ENCODE measurements at places on chromosomes 4 and X.

- no peak for DNase-seq
Measured at GRCh38 chr4:65416891-65417290, 253.4 kb downstream of the EPHA5 start.

DNA sequence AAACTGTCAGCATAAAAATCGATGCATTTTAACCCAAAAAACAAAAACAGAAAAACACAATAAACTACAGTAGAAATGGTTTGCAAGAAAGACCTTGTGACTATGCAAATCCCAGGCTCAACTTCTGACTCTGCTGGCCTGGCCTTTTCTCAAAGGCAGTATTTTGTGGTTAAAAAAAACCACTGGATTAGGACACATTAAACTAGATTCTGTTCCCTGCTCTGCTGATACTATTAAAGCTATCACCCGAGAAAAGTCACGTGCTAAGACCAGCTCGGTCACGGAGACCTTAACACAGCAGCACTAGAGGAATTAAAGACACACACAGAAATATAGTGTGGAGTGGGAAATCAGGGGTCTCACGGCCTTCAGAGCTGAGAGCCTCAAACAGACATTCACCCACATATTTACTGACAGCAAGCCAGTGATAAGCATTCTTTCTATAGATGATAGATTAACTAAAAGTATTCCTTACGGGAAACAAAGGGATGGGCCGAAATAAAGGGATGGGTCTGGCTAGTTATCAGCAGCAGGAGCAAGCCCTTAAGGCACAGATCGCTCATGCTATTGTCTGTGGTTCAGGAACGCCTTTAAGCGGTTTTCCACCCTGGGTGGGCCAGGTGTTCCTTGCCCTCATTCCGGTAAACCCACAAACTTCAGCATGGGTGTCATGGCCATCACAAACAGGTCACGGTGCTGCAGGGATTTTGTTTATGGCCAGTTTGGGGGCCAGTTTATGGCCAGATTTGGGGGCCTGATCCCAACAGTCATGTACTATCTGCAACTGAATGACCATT is 16.1 kb downstream of the CBR4 start:
- DNase-seq: no peak

- no peak for DNase-seq
Measured at GRCh38 chrX:19611636-19612376, 96.5 kb upstream of the MAP3K15 start.

GRCh38 chrX:71128915-71129765 is 10.7 kb downstream of the MED12 start:
- peak; percentile 57 for DNase-seq

DNA sequence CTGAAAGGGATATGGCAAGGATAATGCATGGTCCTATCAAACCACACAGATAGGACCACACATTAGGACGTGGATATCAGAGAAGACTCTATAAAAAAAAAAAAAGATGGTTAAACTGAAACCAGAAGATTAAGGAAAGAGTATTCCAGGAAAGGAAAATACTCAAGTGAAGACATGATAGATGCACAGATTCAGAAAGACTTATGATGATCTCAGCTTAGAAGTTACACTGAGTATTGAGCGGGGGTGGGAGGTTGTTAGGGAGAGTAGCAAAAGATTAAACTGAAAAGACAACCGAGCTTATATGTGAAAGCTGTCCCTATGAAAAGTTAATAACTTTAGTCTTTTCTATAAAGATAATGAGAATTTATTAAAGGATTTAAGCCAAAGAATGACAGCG is 211.0 kb upstream of the EMCN start:
- DNase-seq: no peak

GRCh38 chr4:26141911-26142638 is 178.7 kb upstream of the RBPJ start:
- no peak for DNase-seq

- DNase-seq: no peak
Measured at GRCh38 chrX:115459883-115460880, 100.8 kb upstream of the PLS3 start.

- no peak for DNase-seq
Measured at GRCh38 chrX:150240643-150240970, 122.5 kb upstream of the MAMLD1 start.

DNA sequence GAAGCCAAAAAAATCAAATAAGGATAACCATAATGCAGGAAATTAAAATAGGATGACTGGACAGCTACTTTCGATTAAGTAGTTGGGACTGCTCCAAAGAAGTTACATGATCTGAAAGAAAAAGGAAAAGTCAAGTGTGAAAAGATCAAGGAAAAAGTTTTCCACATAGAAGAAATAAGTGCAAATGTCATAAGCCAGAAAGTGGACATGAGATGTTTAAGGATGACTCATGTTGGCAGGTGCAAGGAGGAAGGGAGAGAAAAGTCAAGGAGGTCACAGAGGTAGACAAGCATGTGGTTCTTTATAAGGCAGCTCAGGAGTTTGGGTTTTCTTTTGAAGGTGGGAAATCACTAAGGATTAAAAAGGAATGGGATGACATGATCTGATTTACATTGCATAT is 89.8 kb upstream of the GPRIN3 start:
- DNase-seq: no peak

- no peak for DNase-seq
Measured at GRCh38 chr4:183571350-183571941, 66.6 kb downstream of the ING2 start.

- no peak for DNase-seq
Measured at GRCh38 chr4:71460371-71460770, 121.6 kb downstream of the SLC4A4 start.

- DNase-seq: no peak
Measured at GRCh38 chr4:15771216-15772058, 6.7 kb upstream of the CD38 start.

DNA sequence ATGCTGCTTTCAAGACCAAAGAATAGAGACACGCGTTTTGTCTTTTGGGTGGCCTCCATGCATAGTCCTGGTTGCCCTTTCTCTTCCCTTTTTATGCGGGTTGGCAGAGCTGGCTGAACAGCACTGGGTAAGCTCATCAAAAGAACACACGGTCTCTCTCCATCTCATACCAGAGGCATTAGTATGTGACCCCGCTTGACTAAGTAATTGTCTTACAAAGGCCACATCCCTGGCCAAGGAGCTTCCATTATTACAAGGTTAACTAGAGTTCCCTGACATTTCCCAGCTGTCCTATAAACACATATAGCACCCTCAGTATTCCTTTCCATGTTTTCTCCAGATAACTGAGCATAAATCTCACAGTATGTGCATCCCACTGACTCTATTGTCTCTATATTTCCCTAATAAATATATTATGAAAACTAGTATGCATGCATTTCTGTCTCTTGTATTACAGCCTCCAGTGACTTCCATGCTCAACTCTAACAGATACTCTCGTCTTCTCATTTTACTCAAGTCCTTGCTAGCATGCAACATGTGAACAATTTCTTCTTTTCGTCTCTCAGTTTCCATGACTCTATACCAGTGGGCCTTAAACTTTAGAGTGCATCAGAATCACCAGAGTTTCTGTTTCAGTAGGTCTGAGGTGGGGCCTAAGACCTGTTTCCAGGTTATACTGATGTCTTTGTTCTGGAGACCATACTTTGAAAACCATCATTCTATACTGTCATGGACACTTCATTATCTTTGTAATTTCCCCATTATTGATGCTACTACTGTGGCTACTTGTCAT is 247.7 kb upstream of the ARSJ start:
- no peak for DNase-seq

DNA sequence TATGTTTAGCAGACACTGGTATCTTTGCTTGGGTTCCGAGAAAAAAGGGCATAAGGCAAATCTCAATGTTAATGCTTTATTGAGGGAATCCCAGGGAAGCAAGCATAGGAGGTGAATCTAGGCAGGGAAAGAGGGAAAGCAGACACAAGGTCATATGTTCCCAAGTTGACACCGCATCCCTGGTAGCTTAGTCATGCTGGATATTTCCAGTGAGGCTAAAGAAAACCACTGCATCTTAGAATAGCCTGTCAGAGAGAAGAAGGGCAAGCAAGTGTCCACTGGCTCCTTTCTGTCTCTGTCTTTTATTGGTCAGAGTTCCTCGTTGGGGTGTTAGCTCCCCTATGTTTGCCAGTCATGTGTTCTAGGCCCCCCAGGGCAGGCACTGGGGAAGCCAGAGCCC is 104.7 kb downstream of the NKX6-1 start:
- no peak for DNase-seq

DNA sequence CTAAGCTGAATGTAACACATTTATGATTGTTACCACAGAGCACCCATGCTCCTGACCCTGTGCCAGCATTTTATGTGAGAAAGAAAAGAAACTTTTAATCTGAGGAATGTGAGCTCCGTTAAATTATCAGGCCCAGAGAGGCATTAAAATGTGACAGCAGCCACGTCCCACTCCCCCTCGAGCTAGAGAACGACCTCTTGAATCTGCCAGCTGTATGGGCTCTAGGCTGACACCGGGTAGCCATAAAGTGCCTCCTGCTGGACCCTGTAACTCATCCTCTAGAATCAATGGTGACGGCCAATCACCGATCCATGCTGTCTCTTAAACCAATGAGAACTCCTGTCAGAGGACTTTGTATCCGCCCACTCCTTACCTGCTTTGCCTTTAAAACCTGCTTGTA is 110.2 kb upstream of the ADRA2C start:
- DNase-seq: no peak

- DNase-seq: no peak
Measured at GRCh38 chrX:23503835-23504539, 163.3 kb upstream of the PRDX4 start.

DNA sequence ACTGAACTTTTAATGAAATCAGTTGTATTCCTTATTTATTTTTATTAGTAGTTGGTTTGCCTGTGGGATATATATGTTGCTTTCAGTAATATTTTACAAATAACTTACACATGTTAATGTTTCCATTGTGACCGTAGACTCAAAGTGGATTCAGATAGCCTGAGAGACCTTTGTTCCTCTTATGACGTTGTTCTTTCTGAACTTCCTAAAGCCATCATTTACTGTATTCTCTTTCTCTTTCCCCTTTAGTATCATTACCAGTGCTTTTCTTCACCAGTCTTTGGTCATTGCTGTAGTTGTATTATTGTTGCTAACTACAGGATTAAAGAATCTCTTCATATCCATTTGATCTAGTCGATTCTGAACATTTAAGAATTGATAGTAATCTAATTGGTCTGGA is 4.3 kb downstream of the STIM2 start:
- no peak for DNase-seq

DNA sequence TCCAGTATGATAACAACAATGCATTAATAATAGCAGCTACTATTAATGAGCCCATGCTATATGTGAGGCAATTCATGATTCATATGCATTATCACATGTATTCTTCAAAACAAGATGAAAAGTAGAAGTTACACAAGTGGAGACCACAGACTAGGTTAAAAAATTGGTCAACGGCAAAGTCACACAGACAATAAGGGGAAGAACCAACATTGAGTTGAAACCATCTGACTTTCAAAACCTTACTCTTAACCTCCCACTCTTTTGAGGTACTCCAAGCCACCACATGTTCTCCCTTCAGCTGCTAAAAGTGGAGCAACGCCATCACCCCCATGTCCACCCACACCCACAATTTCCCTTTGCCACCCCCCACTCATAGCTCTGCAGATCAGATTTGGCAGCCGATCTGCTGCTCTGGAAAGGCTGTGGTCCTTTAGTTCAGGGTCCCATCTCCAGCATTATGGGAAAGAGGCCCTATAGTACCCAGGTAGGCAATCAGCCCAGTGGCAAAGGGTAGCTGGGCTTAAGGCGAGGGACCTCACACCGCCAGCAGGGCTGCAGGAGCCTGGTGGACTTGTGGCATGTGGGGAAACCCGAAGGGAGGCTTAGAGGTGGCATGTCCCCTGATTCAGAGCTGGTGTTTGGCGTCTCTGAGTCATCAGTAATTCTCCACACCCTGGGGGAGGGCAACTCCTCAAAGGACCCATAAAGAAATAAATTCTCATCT is 33.5 kb upstream of the CYBB start:
- no peak for DNase-seq

GRCh38 chr4:41329361-41329760 is 72.6 kb downstream of the UCHL1 start:
- no peak for DNase-seq

DNA sequence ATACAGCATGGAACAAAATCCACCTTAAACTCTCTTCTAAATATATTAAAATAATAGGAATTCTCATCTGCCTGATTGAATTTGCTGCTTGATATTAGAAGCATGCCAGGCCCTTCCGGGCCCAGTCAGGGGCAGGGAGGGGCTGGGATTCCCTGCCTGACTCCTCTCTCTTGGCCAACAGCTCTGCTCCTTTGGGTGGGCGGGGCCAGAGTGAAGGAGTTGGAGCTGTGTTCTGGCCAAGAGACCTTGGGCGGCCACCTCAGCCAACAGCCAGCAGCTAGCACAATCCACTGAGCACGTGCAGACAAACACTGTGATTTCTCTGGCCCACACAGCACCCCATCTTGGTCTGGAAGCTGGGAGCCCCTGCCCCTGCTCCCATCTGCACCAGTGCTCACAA is 140.3 kb downstream of the PJA1 start:
- DNase-seq: no peak

DNA sequence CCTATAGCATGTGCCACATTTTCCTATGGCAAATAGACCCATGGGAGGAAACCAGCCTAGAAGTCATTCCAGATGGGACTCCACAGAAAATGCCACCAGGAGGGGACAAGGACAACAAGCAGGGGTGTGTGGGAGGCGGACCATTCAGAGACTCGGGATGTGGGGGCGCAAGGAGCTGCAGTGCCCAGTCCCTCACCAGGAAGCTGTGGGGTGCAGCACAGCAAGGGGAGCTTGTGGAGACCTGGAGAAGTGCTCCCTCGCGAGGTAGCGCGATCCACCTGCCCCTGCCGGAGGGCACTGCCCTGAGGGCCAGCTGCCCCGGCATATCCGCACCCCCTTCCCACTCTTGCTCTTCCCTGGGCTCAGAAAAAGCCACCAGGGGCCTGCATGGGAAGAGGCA is 45.5 kb upstream of the C4orf50 start:
- DNase-seq: no peak

- DNase-seq: no peak
Measured at GRCh38 chrX:118978451-118978850, 4.0 kb downstream of the LONRF3 start.

GRCh38 chrX:132119821-132120515 is 7.9 kb downstream of the FRMD7 start:
- DNase-seq: no peak

DNA sequence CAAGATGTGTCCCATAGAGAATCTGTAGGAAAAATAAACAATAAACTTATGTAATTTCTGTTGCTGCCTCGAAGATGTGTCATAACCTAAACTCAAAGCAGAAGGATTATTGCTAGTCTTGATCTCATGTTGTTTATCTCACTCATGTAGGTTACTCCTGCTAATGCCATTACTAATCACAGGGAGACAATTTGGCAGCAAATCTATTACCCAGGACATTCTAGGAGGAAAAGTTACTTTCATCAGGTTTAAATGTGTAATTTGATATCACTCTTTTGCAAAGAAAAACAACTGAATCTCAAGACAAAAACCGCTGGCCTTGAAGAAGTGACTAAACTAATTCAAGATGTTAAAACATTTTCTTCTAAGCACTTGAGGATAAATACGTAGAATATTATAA is 34.0 kb downstream of the LDOC1 start:
- DNase-seq: no peak

- DNase-seq: no peak
Measured at GRCh38 chr4:54482529-54483200, 175.1 kb upstream of the KIT start.
